ENCODE measurements at places on chromosomes 5 and 9.
A peak's percentile ranks its signal among the peaks of the same experiment; 100 is the strongest.

DNA sequence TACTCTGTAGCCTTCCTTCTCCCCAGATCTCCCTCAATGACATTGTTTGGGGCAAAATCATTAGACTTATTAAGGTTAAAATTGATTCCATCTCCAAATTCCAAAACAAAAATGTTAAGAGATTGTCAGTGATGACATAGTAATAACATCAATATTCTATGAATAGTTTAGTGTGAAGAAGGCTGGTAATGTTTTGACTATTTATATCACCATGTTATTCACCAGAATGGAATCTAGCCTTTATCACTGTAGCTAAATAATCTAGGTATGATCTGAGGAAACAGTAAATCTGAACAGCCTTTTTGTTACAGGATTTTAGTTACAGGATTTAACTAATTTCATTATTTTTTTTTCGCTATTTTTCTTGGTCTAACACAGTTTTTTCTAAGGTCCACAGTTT, 929 bp upstream of the PLPP6 start:
- DNase-seq, result no peak

- no peak for DNase-seq
Measured at GRCh38 chr9:111661802-111662521, 557 bp downstream of the GNG10 start.

GRCh38 chr5:177116631-177117373, 16.8 kb upstream of the NSD1 start:
- DNase-seq, result no peak

DNA sequence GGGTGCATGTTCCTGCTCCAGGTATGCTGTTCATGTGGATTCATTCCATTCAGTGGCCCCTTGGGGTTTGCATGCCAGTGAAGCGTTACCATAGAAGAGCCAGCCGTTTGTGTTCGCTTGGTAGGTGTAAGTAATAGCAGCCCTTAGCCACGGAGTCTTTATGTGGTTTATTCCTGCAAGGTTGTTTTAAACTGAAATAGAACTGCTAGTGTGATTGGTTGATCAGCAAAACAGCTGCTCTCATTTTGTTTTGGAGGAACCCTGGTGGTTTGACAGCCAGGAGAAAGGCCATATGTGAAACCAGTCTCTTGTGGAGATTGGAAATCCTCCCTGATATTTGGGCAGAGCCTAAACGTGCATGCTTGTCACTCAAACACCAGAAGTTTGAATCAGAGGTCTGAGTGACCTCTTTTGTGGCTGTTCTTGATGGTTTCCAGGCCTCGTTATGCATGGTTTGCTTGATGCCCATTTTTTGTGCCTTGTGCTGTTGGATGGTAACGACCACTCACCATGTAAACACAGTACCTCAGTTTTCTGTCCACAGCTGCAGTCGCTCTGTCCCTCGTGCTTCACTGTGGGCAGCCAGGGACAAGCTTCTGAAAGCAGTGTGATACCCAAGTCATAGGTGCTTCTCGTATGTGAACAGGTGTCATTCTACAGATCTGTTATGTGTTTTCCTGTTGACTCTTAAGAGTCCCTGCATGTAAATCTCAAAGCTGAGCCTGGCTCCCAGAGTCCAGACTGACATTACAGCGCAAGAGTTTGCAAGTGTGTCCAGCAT, 58.3 kb upstream of the NXNL2 start:
- peak; percentile 12 for DNase-seq

- no peak for DNase-seq
Measured at GRCh38 chr5:157460921-157461792, 1.1 kb downstream of the NIPAL4 start.

- no peak for DNase-seq
Measured at GRCh38 chr5:38104497-38105230, 153.7 kb upstream of the EGFLAM start.

DNA sequence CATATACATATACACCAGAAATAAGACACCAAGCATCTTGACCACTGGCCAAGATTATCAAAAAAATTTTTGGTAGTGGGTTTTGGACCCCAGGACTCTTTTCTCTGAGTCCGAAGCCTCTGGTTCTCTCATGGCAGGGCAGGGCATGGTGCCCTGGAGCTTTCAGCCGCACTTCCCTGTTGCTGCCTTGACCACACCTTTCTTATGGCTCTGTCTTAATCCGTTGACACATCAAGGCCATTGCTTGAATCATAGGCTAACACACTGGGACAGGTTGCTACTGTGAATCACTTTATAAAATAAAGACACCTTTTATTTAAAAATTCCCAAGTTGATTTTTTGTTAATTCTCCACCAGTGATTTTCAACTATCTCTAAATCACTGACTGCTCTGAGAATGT, 45.4 kb upstream of the CAST start:
- DNase-seq, result no peak

GRCh38 chr5:142356716-142357468, 32.1 kb upstream of the SPRY4 start:
- DNase-seq, result no peak

- no peak for DNase-seq
Measured at GRCh38 chr9:89153232-89154017, 25.2 kb downstream of the SHC3 start.

DNA sequence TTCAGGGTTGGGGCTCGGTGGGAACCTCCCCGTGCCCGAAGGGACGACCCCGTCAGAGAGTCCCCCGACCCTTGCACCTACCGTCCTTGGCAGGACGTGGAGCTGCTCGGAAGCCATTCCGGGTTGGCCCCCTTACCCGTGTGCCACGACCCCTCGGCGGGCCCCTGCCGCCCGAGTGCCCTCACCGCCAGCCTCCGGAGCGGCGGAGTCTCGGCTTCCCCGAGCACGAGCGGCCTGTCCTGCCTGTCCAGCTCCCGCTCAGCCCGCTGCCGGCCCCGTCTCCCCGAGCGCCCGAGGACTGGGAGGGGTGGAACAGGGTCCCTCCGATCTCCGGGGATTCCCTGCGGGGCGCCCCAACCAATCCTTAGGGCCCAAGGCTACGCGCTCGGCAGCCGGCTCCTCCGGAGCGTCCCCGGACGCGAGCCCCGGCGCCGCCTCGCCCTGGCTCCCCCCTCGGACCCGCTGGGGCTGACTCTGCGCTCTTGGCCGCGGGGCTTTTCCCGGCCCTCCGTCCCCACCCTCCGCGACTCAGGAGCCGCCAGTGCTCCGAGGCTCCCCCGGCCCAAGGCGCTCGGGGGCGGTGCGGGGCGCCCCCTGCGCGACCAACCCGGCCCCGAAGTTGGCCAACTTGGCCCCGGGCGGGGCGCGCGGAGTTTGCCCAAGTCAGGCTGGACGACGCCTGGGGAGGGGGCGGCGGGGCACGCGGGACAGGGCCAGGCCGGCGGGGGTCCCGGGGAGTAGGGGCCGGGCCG, 654 bp downstream of the ADAMTS2 start:
- DNase-seq, result no peak

DNA sequence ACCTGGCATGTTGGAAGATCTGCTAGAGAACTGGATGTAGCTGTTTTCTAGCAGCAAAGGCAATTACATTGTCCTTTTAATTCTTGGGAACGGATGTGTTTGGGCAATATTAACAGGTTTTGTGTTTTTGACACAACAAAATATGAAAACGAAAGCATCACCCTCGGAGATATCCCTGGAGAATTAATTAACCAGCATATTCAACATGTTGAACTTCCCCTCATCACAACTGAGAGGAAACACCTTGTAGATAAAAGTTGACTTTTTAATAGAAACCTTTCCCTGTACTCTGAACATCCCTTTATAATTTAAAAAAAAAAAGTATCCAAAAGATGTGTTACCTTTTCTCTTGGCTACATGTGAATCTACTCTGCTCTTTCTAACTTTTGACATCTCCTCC, 13.0 kb downstream of the SEMA6A start:
- DNase-seq, result no peak

GRCh38 chr9:89879276-89879675, 274.5 kb downstream of the GADD45G start:
- no peak for DNase-seq

DNA sequence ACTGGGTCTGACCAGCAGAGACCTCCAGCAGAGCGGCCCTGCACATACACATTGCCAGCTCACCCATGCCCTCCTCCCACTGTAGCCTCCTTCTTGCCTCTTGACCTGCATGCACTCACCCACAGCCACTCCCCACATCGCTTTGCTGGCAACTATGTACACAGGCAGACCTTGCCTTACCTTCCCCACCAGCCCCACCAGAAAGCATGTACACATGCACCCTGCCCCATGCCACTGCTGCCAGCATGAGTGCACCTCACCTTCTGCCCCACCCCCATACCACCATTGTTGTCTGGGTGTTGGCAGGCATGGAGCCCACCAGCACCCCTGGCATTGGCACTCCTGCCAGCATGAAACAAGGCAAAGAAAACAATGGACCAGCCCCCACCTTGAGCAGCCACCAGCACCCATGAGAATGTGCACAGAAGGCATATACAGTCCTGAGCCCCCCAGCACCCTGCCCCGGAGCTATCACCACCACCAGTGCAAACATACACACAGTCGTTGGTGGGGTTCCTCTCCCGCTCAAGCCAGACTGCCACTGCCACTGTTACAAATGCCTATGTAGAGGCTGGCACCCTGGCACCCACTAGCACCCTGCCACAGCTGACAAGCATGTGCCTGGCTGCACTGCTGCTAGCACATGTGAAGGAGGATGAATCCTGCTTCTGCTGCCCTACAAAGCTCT, 171.4 kb upstream of the NR4A3 start:
- no peak for DNase-seq

DNA sequence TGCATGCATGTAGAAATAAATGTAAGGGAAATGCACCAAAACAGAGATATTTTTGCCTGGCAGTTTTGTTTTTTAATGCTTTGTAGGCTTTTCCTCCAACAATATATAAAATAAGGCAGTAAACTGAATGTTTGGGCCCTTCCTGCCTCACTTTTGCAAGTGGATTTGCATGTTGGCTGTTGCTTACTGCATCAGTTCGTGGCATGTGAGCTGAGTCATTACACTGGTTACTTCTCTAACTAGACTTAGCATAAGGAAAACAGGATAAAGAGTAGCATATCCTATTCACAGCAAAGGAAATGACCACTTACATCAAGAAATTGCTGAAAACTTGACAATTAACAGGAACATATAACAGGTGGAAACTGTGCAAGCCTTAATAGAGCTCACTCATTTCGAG, 113.4 kb downstream of the TLE1 start:
- DNase-seq, result peak; percentile 29

DNA sequence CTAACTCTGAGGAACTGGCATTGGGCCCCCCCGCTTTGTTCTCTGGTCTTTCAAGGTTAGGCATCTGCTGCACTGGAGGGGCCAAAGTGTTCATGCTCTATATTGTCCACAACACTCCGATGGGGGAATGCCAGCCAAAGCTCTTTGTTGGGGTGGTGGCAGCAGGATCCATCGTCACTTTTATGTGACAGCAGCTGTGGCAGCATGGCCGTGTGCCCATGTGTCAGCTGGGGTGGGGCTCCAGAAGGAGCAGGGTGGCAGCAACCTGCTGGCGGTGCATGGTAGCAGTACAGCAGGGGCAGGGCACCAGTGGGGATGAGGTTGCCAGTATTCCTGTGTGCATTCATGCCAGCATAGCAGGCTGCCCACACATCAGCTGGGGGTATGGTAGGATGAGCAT, 28.2 kb downstream of the ITGA2 start:
- no peak for DNase-seq

GRCh38 chr5:125506124-125506523, 759.7 kb upstream of the ZNF608 start:
- no peak for DNase-seq

GRCh38 chr5:88836195-88836838, 46.7 kb downstream of the MEF2C start:
- DNase-seq, result no peak

GRCh38 chr9:33248606-33249005, 8.6 kb downstream of the SPINK4 start:
- no peak for DNase-seq

DNA sequence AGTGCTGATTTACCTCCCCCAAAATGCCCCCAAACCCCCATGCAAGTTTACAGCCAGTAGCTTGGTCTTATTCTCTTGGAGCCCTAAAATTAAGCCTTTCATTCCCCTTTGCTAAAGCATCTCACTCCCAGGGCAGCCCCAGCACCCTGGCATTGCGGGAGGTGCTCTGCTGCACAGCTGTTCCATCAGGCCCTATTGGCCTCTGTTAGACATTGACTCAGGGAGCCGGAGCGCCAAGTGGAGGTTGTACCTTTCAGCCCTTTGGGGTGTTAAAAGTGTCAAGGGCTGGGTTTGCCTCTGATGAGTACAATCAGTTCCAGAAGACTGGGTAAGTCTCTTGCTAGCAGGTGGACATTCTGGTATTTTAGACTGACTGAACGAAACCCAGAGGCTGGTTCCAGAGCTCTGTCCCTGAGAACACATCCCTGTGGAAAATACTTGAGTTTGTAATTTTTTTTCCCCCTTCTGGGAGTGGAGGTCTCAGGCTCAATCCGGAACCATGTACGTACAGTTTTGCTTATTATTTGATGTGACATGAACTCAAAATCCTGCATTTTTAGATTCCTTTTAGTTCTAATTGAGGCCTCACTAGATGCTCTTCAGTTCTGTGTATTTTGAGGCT, 102.4 kb downstream of the UBE2R2 start:
- no peak for DNase-seq

DNA sequence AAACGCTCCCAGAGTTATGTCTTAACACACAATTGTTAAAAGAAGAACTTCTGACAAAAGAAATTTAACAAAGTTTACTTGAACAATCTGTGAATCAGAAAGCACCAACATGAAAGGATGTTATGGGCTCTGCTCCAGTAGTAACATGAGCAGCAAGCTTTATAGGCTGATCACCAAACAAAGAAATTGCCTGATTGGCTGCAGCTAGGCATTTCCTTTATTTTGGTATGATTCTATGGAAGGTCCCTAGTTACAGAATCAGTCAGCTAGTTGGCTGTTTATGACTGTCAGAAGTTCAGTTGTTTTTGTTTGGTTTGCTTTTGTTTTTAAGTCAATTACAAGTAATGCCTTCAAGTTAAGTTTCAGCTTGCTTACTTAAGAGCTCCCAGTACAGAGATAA, 102.4 kb upstream of the SMC2 start:
- DNase-seq, result no peak

- DNase-seq, result no peak
Measured at GRCh38 chr5:64347309-64347708, 158.5 kb upstream of the RGS7BP start.

GRCh38 chr9:90433398-90433941, 209.2 kb downstream of the DIRAS2 start:
- no peak for DNase-seq

DNA sequence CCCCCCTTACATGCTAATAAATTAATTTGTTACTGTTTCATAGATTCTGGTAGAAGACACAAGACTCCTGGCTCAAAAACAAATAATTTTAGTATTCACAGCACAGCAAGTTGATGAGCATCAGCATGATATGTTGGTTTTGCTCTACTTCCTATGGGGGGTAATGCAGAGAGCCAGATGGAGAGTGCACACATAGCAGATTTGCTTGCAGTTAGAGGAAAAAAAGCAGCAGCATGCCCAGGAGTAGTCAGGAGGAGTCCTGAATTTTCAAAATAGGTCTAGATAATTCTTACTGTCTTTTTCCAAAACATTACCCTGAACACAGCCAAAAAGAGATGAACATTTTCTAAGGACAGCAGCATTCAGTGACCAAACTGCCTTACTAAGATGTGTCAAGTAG, 261.3 kb downstream of the COX7C start:
- DNase-seq, result no peak

Data from AG04449 (cell line).